ENCODE measurements at places on chromosomes 2 and 18. TPM values are rescaled to one million over a fixed set of nuclear protein-coding genes. Genes with fewer than 3 reads are reported as not detected.

- DNase-seq, result no peak
- H3K27me3 ChIP-seq, result no peaks in the 10 kb centered on the region
- H3K4me3 ChIP-seq, result no peak overlapping the region
Measured at GRCh38 chr18:56902653-56903052, 244.2 kb upstream of the BOD1L2 start.

NCKAP1 gene
- polyA plus RNA-seq, result 0.31 TPM

DNA sequence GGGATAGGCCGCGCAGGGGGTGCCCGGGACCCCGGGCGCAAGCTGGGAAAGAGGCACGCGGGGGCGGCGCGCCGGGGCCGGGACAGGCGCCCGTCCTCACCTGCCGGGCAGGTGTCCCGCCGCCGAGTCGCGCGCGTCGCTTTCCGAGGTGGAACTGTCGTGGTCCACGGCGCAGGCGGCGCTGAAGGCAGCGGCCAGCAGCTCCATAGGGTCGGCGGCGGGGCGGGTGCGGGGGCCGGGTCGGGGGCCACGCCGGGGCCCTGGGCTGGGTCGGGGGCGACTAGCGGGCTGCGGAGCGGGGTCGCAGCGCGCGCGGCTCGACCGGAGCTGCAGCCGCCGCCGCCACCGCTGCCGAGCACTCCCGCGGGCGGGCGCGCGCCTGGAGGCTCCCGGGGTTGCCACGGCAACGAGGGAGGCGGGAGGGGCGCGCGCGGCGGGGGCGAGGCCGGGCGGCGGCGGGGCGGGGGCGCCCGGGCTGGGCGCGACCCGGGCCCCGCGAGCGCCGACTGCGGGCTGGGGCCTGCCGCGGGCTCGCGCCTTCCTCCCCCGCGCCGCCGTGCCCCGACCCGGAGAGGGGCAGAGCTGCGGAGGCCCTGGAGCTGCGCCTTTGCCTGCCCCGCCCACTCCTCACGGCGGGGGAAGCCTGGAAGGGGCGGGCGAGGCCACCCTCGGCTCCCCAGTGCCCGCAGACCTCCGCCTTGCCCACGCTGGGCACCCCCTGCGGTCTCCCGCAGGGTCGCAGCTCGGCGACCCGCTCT, 57.9 kb downstream of the SNORC start:
- DNase-seq, result no peak
- no peak overlapping the region for H3K27ac ChIP-seq
- H3K4me3 ChIP-seq, result no peak overlapping the region
- no peaks in the 10 kb centered on the region for H3K4me1 ChIP-seq
- H3K27me3 ChIP-seq, result peaks cover 7% of the 10 kb centered on the region

GRCh38 chr2:31246184-31246852, 12.4 kb downstream of the EHD3 start:
- no peaks in the 10 kb centered on the region for H3K36me3 ChIP-seq
- no peaks in the 10 kb centered on the region for H3K4me1 ChIP-seq
- H3K4me3 ChIP-seq, result no peak overlapping the region

GRCh38 chr2:120221616-120222015, 1.6 kb downstream of the TMEM185B start:
- H3K36me3 ChIP-seq, result no peaks in the 10 kb centered on the region
- H3K27me3 ChIP-seq, result no peaks in the 10 kb centered on the region
- no peak for DNase-seq
- no peak overlapping the region for H3K27ac ChIP-seq
- H3K4me1 ChIP-seq, result peaks cover 23% of the 10 kb centered on the region

ATF2 gene
- 61.7 TPM for polyA plus RNA-seq

GRCh38 chr18:35335866-35336265, 8.4 kb downstream of the ZNF24 start:
- no peaks in the 10 kb centered on the region for H3K27me3 ChIP-seq
- no peak for DNase-seq
- peaks cover 27% of the 10 kb centered on the region for H3K36me3 ChIP-seq

DNA sequence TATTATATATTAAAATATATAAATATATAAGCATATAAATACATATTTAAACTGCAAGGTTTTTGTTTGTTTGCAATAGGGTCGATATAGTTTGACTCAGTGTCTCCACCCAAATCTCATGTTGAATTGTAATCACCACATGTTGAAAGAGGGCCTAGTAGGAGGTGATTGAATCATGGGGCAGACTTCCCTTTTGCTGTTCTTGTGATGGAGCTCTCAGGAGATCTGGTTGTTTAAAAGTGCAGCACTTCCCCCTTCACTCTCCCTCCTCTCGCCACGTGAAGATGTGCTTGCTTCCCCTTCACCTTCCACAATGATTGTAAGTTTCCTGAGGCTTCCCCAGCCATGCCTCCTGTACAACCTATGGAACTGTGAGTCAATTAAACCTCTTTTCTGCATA, 2137.3 kb upstream of the CELF4 start:
- no peaks in the 10 kb centered on the region for H3K27me3 ChIP-seq
- H3K4me3 ChIP-seq, result no peak overlapping the region
- H3K36me3 ChIP-seq, result no peaks in the 10 kb centered on the region
- no peaks in the 10 kb centered on the region for H3K4me1 ChIP-seq
- no peak overlapping the region for H3K27ac ChIP-seq

GRCh38 chr2:234422273-234422732, 74.6 kb downstream of the ARL4C start:
- peak; percentile 22 for DNase-seq
- H3K27ac ChIP-seq, result peak overlapping the region; percentile 93
- no peaks in the 10 kb centered on the region for H3K36me3 ChIP-seq

IRS1 gene
- polyA plus RNA-seq, result 0.65 TPM

CLEC4F gene
- polyA plus RNA-seq, result not detected

DNA sequence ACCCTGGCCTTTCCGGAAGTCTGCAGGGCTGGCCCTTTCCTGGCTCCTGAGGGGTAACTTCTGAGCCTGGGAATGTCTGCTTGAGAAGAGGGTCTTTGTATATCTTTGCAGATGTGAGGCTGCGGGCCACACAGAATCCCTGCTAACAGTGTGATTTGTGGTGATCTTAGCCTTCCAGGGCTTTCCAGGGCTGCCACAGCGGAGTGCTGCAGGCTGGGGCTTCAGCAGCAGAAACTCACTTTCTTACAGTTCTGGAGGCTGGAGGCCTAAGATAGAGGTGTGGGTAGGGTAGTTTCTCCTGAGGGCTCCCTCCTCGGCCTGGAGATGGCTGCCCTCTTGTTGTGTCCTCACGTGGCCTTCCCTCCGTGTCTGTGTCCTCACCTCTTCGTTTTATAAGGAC, 294.7 kb upstream of the HS6ST1 start:
- H3K4me3 ChIP-seq, result no peak overlapping the region
- H3K36me3 ChIP-seq, result no peaks in the 10 kb centered on the region
- no peak for DNase-seq
- no peaks in the 10 kb centered on the region for H3K27me3 ChIP-seq

DNA sequence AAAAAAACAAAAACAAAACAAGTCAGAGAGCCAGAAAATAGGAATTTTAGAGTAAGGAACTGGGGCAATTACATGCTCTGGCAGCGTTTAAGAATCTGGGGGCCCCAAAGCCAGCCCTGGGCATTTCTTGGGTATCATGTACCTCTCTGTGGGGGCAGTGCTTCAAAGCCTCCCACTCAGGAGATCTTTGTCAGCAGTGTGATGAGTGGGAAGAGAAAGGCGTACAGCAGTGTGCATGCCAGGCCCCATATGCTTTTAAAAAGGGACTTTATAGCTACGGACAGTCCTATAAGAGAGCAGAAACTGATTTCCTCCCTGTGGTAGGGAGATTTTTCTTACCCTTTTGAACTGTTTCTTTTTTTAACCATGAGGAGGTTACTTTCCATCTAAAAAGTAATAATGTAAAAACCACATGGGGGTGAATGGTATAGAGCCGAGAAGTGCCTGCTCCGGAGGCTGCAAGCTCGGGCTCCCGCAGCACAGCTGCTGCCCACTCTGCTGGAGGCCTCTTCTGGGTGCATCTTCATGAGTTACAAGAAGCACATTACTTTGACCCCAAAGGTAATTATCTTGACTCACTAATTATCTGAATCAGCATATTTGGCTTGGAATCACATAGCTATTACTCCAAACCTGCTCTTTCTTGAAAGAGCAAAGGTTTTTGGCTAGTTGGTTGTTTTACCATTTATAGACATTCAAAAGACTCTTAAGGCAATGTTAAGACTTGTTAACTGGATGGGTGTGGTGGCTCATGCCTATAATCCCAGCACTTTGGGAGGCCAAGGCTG, 46.4 kb downstream of the PROC start:
- no peaks in the 10 kb centered on the region for H3K36me3 ChIP-seq
- no peak overlapping the region for H3K4me3 ChIP-seq
- H3K27me3 ChIP-seq, result no peaks in the 10 kb centered on the region
- DNase-seq, result no peak
- no peaks in the 10 kb centered on the region for H3K4me1 ChIP-seq

DNA sequence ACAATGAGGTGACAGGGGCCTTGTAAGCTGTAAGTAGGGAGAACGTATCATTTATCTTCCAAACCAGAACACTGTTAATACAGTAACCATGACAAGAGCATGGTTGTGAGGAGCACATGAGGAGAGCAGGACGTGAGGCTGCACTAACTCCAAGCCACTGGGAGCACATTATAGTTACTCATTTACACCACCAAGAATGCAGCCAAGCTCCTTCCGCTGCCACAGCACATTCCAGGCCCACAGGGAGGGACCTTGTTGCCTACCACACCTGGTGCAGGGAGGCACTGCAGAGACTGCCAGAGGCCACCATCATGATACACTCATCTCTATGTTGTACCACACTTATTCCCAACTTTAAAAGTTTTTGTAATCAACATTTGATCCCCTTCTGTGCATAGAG, 13.5 kb upstream of the SFXN5 start:
- no peaks in the 10 kb centered on the region for H3K4me1 ChIP-seq
- no peaks in the 10 kb centered on the region for H3K36me3 ChIP-seq
- H3K4me3 ChIP-seq, result no peak overlapping the region
- no peak for DNase-seq
- no peak overlapping the region for H3K27ac ChIP-seq

HSBP1L1 gene
- 21.9 TPM for polyA plus RNA-seq

GRCh38 chr2:221431477-221431876, 140.6 kb downstream of the EPHA4 start:
- no peak overlapping the region for H3K27ac ChIP-seq
- H3K36me3 ChIP-seq, result peaks cover 4% of the 10 kb centered on the region
- H3K4me3 ChIP-seq, result no peak overlapping the region
- H3K27me3 ChIP-seq, result no peaks in the 10 kb centered on the region

LRRFIP1 gene
- 82.2 TPM for polyA plus RNA-seq

GPR155 gene
- 10.8 TPM for polyA plus RNA-seq

STARD6 gene
- polyA plus RNA-seq, result not detected

DNA sequence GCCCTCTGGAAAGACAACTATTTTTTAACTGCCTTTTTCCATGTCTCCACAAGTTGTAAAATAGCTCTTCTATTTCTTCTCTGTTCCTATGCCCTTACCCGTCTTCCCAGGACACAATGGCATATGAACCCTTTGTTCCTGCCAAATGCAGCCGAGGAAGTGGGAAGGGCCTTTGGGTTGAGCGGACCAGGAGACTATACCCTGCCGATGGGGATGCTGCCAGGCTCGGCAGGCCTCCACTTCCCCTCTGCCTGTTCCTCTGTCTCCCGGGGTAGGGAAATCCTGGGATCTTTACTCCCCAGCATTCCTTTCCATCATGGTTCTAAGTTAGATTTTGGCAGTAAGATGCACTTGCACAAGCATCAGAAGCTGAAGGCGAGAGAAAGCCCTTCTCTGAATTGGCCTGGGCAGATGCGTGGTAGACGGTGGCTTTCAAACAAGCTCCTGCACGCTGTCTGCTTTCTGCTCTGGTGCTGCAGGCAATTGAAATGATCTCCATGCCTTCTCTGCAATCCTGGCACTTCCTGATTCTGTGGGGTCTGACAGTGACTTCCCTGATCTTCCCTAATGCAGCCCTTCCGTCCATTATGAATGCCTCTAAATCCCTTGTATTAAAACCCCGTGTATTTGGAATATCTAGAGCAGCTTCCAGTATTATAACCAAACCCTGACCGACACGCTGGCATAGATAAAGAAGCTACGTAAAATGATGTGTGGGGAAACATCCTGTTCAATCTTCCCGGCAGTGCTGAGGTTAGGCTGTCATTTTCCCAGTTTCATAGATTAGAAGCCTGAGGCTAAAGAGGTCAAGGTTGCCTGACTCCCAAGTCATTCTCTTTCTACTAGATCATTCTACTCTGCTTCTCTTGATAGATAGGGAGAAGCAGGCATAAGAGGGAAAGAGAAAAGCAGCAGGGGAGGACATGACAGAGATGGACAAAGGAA, 69.8 kb downstream of the MCFD2 start:
- no peaks in the 10 kb centered on the region for H3K36me3 ChIP-seq
- H3K27ac ChIP-seq, result no peak overlapping the region
- no peaks in the 10 kb centered on the region for H3K4me1 ChIP-seq
- H3K27me3 ChIP-seq, result no peaks in the 10 kb centered on the region
- no peak overlapping the region for H3K4me3 ChIP-seq

DNA sequence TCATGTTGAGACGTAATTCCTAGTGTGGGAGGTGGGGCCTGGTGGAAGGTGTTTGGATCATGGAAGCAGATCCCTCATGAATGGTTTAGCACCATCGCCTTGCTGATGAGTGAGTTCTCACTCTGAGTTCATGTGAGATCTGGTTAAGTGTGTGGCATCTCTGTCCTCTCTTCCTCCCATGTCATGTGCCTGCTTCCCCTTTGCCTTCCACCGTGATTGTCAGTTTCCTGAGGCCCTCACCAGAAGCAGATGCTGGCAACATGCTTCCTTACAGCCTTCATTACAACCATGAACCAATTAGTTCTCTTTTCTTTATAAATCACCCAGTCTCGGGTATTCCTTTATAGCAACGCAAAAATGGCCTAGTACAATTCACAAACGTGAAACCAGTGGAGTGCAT, 14.6 kb upstream of the MCM6 start:
- no peak overlapping the region for H3K4me3 ChIP-seq
- DNase-seq, result no peak
- H3K36me3 ChIP-seq, result no peaks in the 10 kb centered on the region
- no peaks in the 10 kb centered on the region for H3K27me3 ChIP-seq
- H3K4me1 ChIP-seq, result no peaks in the 10 kb centered on the region

GRCh38 chr18:59358414-59358711, 702 bp downstream of the LMAN1 start:
- DNase-seq, result no peak
- H3K27ac ChIP-seq, result peak overlapping the region; percentile 86
- peak overlapping the region; percentile 81 for H3K4me3 ChIP-seq
- H3K4me1 ChIP-seq, result peaks cover 20% of the 10 kb centered on the region

GRCh38 chr2:196136151-196136550, 35.2 kb downstream of the STK17B start:
- no peak for DNase-seq
- H3K27ac ChIP-seq, result no peak overlapping the region
- no peak overlapping the region for H3K4me3 ChIP-seq
- no peaks in the 10 kb centered on the region for H3K27me3 ChIP-seq
- peaks cover 12% of the 10 kb centered on the region for H3K4me1 ChIP-seq

FN1 gene
- 0.52 TPM for polyA plus RNA-seq

PRKAG3 gene
- not detected for polyA plus RNA-seq

DNA sequence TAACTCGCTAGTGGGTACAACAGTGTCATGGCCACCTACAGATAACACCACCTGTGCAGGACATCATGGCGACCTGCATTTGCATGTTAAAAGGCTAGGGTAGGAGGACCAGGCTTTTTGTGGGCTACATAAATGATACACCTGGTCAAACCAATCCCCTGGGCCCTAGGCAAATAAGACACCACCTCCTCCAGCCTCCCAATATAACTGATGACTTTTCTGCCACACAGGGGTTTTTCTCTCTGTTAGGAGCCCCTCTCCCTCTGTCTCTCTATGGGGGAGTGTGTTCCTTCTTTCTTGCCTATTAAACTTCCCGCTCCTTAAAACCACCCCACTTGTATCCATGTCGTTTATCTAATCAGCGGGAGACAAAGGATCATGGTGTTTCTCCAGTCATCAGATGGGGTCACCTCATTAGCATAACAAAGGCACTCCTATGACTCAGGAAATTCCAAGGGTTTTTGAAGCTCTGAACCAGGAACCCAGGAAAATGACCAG, 10.8 kb upstream of the BUB1 start:
- H3K36me3 ChIP-seq, result no peaks in the 10 kb centered on the region

Data from naive thymus-derived CD4-positive, alpha-beta T cell (primary cell).